ENCODE measurements at places on chromosomes 16 and 17. TPM values are rescaled to one million over a fixed set of nuclear protein-coding genes. Genes with fewer than 3 reads are reported as not detected.

GRCh38 chr16:20969386-20969785 lies 68.8 kb downstream of the LYRM1 start:
- DNase-seq: no peak

DNA sequence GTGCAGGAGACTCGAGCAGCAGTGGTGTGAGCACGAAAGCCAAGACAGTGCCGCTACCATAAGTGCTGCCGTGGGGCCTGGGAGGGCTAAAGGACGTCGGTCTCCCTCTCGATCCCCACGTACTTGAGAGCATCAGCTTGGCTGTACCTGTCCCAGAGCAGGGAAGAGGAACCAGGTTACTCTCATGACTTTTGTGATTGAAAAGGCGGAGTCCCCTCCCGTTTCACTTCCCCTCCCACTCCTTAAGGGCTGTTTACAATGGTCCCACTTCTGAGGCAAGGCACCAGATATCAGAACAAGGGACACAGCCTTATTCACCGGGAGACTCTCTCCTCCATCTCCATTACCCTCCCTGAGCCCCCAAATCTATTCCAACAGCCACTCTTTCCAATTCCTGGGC lies 20.1 kb downstream of the CNTNAP1 start:
- DNase-seq: no peak

DNA sequence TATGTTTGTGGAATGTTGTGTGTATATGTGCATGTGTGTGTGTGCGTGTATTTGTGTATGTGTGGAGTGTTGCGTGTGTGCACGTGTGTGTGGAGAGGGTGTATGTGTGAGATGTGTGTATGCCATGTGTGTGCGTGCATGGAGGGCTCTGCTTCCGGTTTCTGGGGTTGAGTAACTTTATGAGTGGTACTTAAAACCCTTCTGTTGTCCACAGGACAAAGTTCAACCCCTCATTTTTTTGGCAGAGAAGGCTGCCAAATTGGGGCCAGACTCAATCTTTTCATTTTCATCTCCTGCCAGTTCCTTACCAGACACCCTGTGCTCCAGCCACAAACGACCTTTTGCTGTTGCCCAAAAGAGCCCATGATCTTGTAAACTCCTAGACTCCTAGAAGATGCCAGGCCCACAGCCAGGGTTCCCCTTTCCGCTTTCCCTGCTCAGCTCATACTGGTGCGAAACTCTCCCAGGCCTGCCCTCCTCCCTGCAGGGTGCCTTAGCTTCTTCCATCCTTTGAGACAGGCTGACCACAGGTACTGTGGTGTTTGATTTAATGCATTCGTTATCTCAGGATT lies 100.2 kb downstream of the CMIP start:
- no peak for DNase-seq

- DNase-seq: no peak
Observed at GRCh38 chr17:40832840-40833239, 10.4 kb upstream of the KRT10 start.

The HS3ST3A1 gene
- total RNA-seq: 0.12 TPM

The SERPINF2 gene
- 0.08 TPM for total RNA-seq

Measured in activated naive CD8-positive, alpha-beta T cell treated with anti-CD3 and anti-CD28 coated beads for 36 hours (primary cell).